ENCODE measurements at places on chromosomes 6 and 20.

DNA sequence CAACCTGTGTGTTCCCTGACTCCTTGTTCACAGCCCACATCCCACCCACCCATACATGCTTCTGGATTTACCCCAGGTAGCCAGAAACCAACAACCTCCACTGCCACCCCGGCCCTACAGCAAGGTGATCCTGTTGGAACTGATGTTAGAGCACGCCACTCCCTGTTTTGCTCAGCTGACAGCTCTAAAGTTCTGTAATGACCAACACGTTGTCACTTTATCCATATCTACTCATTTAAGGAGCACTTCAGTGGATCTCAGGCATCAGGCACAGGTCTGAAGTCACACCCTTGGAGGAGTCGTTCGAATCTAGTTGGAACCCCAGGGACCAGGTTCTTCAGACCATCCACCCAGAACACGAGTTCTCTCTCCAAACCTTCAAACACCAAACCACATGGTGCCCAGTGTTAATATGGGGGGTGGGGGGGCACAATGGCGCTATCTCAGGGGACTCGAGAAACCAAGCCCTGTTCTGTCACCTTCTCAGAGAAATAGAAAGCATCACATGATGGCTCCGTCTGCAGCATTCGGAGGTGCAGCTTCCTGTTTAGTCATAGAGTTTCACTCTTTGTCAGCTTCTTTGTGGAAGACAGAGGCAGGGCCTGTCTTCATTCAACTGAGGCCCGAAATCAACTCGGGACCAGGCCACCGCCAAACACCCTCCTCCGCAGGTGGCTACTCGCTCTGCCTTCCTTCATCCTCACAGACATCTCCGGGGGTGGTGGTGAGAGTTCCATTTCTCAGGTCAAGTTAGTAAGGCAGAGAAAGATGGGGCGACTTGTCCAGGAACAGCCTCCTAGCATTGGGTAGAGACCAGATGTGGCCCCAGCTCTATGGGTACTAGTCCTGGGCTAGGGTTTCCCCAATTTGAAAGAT lies 142.2 kb downstream of the NFATC2 start:
- peak; percentile 40 for DNase-seq

- peak; percentile 96 for DNase-seq
Observed at GRCh38 chr6:159716247-159717096, 10.8 kb upstream of the WTAP start.

- DNase-seq = no peak
Observed at GRCh38 chr6:161141173-161141572, 132.7 kb downstream of the AGPAT4 start.

DNA sequence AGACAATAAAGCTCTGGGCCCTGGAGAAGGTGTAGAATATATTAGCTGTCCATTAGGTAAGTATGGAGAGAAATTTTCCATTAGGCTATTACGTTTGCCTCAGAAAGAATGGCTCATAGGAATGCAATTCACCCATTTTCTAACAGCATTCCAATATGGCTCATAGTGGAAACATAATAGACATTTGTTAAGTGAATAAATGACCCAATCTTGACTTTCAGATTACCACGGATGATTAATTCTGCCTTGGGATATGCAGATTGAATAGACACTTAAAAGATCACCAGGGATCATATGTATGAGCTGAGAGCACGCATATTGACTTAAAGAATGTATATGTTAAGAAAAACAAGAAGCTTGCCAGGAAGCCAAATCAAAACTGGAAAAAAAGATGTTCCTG lies 209.1 kb upstream of the CDYL start:
- DNase-seq = peak; percentile 91

DNA sequence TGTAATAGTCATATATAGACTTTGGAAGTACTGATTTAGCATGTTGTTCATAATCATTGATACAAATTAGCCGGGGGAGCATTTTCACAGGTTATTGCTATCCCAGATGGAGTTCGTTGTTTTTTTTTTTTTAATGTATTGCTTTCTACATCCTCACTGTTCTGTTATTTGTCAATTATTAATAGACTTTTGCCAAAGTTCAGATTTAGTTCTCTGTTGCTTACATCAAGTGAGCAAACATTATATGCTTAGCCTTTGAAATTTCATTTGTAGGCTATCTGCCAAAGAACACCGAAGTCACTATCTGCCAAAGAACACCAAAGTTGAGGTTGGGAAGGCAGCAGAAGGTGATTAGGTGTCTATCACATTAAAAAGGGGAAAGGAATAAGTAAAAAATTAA lies at the start of gene HAO1:
Gene HAO1 (minus strand): TSS at position 118 of the 400 bp plus-strand sequence. CDS start 36 bp downstream, at position 82.
- DNase-seq = no peak
